ENCODE measurements at places on chromosomes 4 and X.
A peak's percentile ranks its signal among the peaks of the same experiment; 100 is the strongest.

DNA sequence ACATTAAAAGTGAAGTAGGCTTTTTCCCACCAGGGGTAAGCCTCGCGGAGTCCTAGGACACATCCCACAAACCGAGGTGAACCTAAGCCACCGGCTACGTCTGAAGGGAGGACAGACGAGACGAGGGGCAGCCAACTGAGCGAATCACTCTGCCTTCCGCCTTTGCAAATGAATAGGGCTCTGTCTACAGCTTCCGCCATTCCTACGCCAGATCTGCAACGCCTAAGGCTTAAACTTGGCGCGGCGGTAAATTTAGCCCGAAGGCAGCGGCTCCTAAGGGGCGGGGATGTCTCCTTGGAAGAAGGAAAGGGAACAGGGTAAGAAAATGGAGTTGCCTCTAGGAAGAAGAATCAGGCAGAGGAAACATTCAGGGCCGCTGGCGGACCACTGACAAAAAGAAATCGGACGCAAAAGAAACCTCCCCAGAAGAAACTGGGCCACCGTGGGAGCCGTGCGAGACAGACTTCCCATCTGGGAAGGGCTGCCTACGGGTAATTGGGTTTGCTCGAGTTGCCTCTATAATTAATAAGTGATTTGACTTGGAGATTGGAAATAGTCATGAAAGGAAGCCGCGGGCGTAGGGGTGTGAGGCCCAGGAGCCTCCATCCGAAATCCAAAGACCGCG, 90.5 kb downstream of the BCOR start:
- no peak for DNase-seq
- H3K4me1 ChIP-seq, result no peaks in the 10 kb centered on the region
- no peak overlapping the region for H3K4me3 ChIP-seq
- peaks cover 53% of the 10 kb centered on the region for H3K27me3 ChIP-seq

DNA sequence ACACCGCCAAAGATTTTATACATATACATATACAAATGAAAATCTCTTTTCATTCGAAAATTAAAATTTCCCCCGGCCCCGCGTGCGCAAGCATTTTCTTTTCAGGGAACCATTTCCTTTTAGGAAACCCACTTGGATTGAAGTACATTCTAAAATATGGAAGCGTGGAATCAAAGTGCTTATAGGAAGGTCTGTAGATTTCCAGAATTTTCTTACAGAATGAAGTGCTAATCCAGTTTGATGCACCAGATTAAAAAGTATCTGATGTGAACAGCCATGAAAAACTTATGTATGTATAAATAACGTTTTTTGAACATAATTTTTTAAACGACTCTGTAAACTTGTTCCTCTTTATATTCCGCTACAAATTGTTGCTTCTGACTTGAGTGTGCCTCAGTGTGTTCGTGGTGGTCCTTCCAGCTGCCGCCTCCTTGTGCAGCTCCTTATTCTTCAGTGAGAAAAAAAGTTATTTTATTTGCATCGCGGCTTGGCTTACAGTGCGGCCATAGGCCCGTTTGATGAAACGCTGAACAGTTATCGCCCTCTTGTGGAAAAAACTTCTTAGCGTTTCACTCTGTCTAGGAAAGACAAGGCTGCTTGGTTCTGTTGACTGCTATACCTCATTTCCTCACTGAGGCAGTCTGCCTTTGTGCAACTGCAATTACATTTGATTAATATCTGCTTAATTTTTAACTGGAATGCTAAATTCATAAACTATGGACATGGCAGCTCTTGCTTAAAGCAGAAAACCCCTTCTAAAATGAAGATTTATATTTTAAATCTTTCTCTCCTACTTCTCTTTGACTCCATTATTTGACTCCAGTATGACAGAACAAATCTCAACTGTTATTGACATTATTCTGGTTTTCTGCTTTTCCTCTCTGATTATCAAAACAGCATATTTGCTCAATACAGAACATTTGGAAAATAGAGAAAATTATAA, 4.7 kb upstream of the NKX6-1 start:
- DNase-seq, result no peak
- no peaks in the 10 kb centered on the region for H3K36me3 ChIP-seq
- peaks cover 58% of the 10 kb centered on the region for H3K27me3 ChIP-seq
- H3K27ac ChIP-seq, result no peak overlapping the region
- no peak overlapping the region for H3K4me3 ChIP-seq

GRCh38 chr4:25956260-25956659, 42.2 kb downstream of the SMIM20 start:
- H3K36me3 ChIP-seq, result no peaks in the 10 kb centered on the region
- H3K27me3 ChIP-seq, result no peaks in the 10 kb centered on the region
- no peak overlapping the region for H3K4me3 ChIP-seq
- no peak overlapping the region for H3K27ac ChIP-seq
- no peaks in the 10 kb centered on the region for H3K4me1 ChIP-seq

DNA sequence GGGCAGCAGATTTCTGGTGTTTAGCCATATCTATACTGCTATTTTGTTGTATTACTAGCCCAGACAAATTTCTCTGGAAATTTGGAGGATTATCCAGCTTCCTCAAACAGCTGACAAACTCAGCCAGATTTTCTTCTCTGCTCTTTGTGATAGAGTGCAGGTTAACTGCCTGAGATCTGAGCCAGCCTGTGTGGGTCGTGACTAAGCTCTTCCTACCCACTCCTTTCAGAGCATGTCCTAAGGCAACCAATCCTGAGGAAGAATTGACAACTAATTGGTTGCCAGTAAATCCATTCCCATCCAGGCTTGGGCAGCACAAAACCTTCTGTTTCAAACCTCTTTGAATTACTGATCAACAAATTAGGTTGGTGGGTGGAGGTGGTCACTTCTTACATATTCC, 2.5 kb upstream of the GABRA2 start:
- no peak overlapping the region for H3K4me3 ChIP-seq
- H3K36me3 ChIP-seq, result no peaks in the 10 kb centered on the region
- H3K4me1 ChIP-seq, result no peaks in the 10 kb centered on the region
- peaks cover 4% of the 10 kb centered on the region for H3K27me3 ChIP-seq

DNA sequence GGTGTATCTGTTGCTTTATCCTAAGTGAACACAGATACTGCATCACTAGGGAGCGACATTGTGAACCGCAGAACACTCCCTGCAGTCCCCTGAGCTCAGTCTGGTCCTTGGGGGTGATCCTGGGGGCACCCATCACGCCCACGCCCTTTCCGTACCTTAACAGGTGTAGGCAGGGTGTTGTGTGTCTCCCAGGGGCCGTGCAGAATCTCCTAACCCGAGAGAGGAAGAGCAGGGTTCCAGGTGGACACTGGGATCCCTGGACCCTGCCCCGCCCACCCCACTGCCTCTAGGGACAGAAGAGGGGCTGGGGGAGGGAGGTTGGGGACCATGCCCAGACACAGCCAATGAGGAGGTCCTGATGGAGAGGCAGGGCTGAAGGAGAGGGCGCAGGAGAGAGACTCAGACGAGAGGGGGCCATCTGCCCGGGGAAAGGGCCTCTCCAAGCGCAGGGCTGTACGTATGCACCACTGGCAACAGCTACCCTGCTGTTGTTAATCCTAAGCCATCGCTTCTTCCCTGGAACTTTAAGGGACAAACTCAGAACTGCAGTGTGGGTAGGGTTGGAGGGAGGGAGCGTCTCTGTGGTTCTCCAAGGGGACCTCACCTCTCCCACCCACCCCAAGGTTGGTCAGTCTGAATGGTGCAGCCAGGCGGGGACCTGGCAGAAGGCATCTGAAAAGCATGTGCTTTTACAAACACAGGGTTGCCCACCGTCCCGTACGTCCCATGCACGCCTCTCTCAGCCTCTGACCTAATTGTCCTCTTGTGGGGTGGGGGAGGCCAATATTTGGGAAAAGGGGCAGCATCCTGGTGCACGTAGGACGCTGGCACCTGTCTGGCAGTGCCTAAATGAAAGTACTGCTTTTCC, 2.5 kb downstream of the P2RY8 start:
- no peak overlapping the region for H3K27ac ChIP-seq
- no peak for DNase-seq
- no peaks in the 10 kb centered on the region for H3K36me3 ChIP-seq
- H3K27me3 ChIP-seq, result no peaks in the 10 kb centered on the region
- no peaks in the 10 kb centered on the region for H3K4me1 ChIP-seq

GRCh38 chr4:114729068-114729738, 130.6 kb downstream of the UGT8 start:
- no peaks in the 10 kb centered on the region for H3K36me3 ChIP-seq
- no peak overlapping the region for H3K27ac ChIP-seq
- H3K4me1 ChIP-seq, result no peaks in the 10 kb centered on the region
- no peak overlapping the region for H3K4me3 ChIP-seq
- no peak for DNase-seq

DNA sequence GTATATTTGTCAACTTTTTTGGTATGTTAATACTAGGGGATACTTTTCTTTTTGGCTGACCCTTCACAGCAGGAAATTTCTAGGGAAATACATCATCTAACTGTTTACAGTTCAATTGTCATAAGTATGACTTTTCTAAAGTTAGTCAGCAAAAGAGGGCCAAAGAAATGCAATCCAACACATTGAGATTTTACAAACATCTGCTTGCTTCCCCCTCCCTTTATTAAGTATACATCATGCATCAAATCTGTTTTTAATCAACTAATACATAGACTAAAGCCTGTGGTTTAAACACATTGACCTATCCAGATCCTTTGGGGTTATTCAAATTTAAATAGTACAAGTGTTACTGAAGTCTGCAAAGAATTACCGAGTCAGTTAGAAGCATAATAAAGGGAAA, 93.9 kb downstream of the MID1 start:
- no peak overlapping the region for H3K27ac ChIP-seq
- no peaks in the 10 kb centered on the region for H3K4me1 ChIP-seq
- no peaks in the 10 kb centered on the region for H3K27me3 ChIP-seq
- DNase-seq, result no peak
- no peak overlapping the region for H3K4me3 ChIP-seq

DNA sequence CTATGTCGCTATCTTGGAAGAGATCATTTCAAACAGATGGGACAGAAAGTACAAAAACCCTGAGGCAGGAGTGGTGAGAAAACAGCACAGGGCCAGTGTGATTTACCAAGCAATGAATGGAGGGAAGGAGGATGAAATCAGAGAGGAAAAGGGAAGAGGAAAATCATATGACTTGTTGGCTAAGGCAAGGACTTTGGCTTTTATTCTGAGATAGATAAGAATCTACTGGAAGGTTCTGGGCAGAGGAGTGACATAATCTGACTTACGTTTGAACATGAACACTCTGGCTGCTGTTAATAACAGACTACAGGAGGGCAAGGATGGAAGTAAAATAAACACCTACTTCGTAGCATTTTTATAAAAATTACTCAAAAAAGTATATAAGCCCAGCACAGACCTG, 207.8 kb upstream of the SLC7A11 start:
- no peak overlapping the region for H3K4me3 ChIP-seq
- DNase-seq, result no peak
- H3K36me3 ChIP-seq, result no peaks in the 10 kb centered on the region

DNA sequence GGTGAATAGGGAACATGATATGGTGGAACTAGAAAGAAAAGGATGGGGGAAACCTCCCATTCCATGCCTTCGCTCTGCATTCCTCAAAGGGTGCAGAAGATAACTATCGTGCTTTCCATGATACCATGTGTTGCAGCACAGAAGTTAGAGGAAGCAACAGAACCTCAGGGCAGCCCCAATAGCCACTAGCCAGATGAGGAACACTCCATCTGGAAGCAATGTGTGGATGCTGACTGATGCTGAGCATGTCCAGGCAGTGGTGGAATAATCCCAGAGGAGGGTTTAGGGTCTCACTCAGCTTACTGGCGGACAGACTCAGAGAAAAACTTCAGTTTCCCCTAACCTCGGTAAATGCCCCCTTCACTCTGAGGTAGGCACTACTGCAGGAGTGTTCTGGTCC, 7.5 kb downstream of the SMIM10 start:
- no peaks in the 10 kb centered on the region for H3K4me1 ChIP-seq
- H3K27ac ChIP-seq, result no peak overlapping the region
- H3K36me3 ChIP-seq, result no peaks in the 10 kb centered on the region
- no peaks in the 10 kb centered on the region for H3K27me3 ChIP-seq
- no peak overlapping the region for H3K4me3 ChIP-seq

DNA sequence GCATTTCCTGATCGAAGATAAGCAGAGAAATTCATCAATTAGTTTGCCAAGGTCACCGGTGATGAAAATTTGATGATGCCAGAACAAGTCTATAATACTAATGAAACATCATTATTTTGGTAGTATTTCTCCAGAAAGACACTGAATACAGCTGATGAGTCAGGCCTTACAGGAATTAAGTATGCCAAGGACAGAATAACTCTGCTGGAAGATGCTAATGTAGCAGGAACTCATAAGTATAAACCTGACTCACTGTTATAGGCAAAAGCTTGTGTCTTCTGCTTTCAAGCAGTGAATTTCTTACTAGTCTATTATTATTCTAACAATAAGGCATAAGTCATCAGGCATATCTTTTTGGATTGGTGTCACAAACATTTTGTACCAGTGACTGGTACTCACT, 1825.1 kb upstream of the IGFBP7 start:
- no peaks in the 10 kb centered on the region for H3K4me1 ChIP-seq
- no peak overlapping the region for H3K27ac ChIP-seq
- H3K4me3 ChIP-seq, result no peak overlapping the region
- no peaks in the 10 kb centered on the region for H3K36me3 ChIP-seq
- H3K27me3 ChIP-seq, result no peaks in the 10 kb centered on the region

- H3K27ac ChIP-seq, result no peak overlapping the region
- DNase-seq, result no peak
- peaks cover 4% of the 10 kb centered on the region for H3K4me1 ChIP-seq
- H3K4me3 ChIP-seq, result no peak overlapping the region
- no peaks in the 10 kb centered on the region for H3K27me3 ChIP-seq
These were observed 42.7 kb downstream of the CNOT6L start for GRCh38 chr4:77776182-77777134.

DNA sequence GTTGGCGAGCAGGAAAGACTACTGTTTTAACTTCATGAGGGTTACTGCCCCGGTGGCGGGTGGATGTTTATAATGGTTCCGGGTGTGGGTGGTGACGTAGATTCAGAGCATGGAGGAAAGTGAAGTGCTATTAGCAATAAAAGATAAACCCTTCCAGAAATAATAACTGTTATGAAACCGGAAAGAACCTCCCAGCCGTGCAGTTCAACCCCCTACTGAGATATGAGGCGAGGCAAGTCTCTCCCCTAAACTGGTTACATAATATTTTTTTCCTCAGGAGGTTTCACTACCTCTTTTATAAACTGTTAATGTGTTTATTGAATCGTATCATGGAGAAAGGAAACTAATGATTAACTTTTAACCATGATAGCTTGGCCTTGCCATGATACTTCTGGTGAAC, 33.9 kb upstream of the STIM2 start:
- H3K27me3 ChIP-seq, result no peaks in the 10 kb centered on the region
- DNase-seq, result peak; percentile 66
- no peaks in the 10 kb centered on the region for H3K36me3 ChIP-seq
- H3K27ac ChIP-seq, result no peak overlapping the region
- peaks cover 5% of the 10 kb centered on the region for H3K4me1 ChIP-seq

DNA sequence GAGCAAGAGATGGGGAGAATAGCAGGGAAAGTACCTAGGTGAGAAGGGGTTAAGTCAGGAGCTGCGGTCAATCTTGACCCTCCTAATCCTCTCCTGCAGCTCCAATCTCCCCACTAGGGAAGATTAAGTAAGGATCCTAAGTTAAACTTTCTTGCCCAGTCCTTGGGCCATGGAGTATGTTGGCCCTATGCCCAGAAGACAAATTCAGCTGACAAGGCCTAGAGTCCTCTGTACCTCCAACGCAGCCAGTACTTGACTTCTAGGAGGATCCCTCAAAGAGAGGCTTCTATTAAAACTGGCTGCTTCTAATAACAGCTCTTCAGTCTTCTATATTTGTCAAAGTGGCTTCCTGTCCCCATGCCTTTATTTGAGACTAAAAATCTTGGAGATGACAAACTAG, 1.4 kb downstream of the CLDN2 start:
- no peak overlapping the region for H3K27ac ChIP-seq
- no peaks in the 10 kb centered on the region for H3K27me3 ChIP-seq
- no peaks in the 10 kb centered on the region for H3K4me1 ChIP-seq
- H3K36me3 ChIP-seq, result no peaks in the 10 kb centered on the region

- no peak overlapping the region for H3K4me3 ChIP-seq
- H3K27me3 ChIP-seq, result no peaks in the 10 kb centered on the region
- DNase-seq, result no peak
- H3K4me1 ChIP-seq, result no peaks in the 10 kb centered on the region
These were observed 96.7 kb downstream of the SRPX start for GRCh38 chrX:38124000-38124399.

Measured in colonic mucosa (tissue), 4 donors.